HT1080 (cell line): ENCODE measurements at places on chromosomes 1 and 21.
A peak's percentile ranks its signal among the peaks of the same experiment; 100 is the strongest.

GRCh38 chr1:184152974-184153373 is 101.4 kb downstream of the TSEN15 start:
- no peak for DNase-seq

GRCh38 chr1:227472772-227473171 is 90.6 kb upstream of the ZNF678 start:
- DNase-seq: no peak

GRCh38 chr1:32474954-32475353 is 10.1 kb downstream of the ZBTB8B start:
- DNase-seq: no peak

DNA sequence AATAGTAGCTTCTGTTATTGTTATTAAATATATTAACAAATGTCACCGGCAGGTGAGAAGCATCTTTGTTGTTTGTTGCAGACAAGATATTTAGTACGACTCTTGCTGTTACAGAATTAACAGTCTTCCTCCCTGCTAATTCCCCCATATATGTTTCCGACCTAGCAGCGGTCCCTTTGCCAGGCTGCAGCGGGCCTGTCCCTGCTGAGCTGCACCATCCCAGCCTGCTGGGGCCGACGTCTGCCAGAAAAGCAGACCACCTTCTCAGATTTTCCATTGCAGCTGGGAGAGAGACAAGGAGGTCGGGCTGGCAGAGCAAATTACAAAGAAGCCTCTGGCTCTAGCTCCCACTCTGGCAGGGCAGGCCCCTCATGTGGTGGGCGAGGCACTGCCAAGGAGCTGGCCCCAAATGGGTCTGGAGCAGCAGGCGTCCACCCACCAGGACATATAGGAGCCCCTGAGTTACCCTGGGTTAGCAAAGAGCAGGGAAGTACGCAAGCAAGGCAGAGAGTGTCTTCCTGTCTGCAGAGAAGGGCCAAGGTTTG is 142.7 kb downstream of the FOXD2 start:
- no peak for DNase-seq

- DNase-seq: no peak
Measured at GRCh38 chr1:7845761-7846160, 7.1 kb downstream of the UTS2 start.

DNA sequence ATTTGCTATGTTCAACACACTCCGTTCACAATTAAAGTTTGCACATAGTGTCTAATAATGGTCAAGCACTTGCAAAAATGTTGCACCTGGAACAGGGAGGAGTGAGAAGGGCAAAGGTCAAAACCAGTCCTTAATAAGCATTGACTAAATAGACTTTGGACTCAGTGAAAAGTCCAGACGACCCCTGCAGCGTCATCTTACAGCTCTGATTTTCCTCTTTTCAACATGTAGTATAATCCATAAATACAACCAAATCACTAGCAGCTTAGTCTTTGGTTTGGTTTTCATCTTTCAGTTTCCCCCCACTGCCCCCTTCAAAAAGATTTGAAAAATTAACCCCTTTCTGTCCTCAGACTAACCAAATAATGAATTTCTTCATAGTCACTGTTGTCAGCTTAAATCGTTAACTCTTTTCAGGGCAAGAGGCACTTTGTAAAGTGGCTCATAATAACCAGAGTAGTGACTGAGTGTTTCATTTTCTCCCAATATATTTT is 290.3 kb downstream of the PTPRC start:
- DNase-seq: no peak

DNA sequence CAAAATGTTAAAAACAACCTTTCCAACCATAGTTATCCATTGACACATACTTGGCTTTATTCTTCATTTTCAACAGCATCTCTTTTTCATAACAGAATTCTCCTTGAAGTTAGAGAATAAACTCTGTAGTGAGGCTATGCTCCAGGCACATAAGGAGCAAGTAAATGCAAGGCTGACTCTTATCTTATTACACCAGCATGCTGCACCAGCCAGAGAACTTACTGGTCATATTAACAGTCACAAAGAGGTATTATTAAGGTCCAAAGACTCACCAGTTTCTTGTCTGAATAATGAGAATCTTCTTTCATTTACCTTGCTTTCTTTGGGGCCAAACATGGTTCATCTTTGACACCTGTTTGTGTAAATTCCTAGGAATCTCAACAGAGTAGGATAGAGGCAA is 71.3 kb upstream of the IVNS1ABP start:
- DNase-seq: no peak

DNA sequence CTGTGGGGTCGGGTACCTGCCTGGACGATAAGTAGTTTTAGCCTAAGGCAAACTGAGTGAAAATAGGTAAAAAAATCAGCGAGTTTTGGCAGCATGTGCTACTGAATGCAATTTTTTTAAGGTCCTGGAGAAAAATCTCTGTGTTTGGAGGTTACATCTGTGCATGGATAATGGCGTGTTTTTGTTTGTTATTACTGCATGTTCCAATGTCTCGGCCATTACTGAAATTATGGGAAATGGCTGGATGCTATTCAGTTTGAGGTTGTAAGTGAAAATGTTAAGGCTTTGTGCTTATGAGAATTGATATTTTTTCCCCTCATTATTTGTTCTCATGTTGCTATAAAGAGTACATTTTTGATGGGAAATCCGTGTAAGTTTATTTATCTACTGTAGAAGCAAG is 441.7 kb downstream of the PRDM2 start:
- DNase-seq: no peak

- no peak for DNase-seq
Measured at GRCh38 chr1:165476776-165477175, 31.9 kb upstream of the RXRG start.

- no peak for DNase-seq
Measured at GRCh38 chr21:45450423-45451090, 45.6 kb downstream of the COL18A1 start.

DNA sequence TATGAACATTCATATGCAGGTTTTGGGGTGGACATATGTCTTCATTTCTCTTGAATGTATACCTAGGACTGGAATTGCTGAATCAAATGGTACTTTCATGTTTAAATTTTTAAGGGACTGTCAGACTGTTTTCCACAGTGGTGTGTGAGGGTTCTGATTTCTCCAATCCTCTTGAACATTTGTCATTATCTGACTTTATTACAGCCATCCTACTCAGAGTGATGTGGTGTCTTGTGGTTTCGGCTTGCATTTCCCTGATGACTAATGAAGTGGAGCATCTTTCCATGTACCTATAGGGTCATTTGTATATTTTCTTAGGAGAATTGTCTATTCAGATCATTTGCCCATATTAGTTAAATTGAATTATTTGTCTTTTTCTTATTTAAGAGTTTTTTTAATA is 35.4 kb upstream of the ZNF281 start:
- DNase-seq: peak; percentile 82

DNA sequence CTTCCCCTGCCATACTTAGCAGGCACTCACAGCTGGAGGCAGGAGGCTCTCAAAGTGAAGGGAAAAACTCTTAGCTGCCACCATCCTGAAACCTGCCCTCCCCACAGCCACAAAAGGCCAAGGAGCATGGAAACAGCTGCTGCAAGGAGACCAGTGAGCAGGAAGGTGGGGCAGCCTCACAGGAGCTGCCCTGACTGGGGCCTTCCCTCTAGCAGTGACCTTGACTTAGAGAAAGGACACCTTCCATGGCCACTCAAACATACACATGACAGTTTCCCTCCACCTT is 126.3 kb downstream of the HIVEP3 start:
- DNase-seq: no peak

DNA sequence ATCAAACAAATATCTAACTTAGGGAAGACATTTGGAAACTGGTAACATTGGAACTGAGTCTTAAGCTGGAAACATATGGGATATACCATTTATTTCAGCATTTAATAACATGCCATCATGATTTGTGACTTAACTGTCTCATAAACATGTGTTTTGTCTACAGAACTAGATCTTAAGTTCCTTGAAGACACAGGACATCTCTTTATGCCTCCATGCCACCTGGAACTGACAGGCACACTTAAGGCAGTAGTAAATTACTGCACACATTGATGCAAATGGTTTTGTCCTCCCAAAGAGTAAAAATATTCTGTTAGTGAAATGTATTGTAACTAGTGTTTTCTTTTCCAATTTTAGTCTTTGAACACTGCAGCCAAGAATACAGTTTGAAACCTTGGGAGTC is 1.6 kb upstream of the EXO1 start:
- DNase-seq: no peak

GRCh38 chr1:112298558-112298957 is 97.5 kb upstream of the CTTNBP2NL start:
- DNase-seq: peak; percentile 55

DNA sequence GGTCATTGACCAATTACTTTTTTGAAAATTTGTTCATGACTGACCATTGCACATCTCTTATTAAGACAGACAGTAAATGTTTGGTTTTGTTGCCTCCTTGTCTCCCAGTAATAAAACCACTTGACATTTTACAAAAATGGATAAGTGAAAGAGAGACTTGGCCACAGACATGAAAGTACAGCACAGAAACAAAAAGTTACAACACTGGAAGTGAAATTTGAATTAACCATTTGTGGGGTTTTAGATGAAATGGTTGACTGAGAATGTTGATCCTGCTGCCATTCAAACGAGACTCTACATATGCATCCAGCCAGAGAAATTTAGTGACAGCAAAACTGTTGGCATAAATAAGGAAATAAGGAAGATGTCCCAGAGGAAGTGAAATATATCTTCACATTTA is 79.3 kb upstream of the B3GALT2 start:
- no peak for DNase-seq

DNA sequence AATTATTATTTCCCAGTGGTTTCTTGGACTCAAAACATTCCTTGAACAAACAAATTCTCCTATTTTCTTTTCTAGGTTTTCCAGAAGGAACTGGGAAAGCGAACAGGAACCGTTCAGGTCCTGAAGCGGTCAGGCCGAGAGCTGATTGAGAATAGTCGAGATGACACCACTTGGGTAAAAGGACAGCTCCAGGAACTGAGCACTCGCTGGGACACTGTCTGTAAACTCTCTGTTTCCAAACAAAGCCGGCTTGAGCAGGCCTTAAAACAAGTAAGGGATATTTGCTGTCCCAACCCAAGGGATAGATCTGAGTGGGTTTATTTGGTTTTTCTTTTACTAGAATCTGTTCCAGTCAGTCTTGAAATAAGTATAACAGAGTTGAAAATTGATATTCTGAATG is 39.4 kb upstream of the BMP8A start:
- no peak for DNase-seq

DNA sequence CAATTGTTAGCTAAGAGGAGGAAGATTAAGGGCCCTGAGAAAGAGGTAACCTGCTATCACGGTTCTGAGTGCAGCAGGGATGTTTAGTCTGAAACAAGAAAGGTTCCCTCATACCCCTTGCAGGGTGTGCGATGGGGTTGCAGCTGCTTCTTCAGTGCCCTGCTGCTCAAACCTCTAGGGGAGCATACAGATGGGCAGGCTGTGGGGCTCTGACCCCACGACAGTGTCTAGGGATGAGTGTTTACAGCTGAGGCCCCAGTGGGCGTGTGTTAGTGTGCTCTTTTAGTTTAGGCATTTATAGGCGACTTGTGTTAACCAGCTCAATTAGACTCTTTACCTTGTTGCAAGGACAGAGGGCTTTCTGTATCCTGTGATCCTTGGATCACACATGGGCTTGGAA is 41.3 kb upstream of the PLA2G5 start:
- no peak for DNase-seq

DNA sequence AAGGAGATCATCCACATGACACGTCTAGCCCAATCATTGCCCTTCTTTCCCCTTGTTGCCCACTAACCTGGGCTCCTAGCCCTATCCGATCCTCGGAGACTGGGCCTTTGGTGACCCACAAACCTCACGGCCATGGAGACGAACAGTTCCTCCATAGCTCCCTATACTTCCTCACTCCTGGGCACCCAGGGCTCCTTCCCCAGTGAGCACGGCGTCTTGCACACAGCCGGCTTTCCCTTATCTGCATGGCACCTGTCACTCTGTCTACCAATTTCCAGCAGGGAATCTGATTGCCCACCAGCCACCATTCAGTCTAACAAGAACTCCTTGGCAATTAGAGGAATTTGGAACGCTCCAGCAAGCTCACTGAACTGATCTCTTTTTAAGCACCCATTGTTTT is 3.1 kb downstream of the GNG4 start:
- no peak for DNase-seq

DNA sequence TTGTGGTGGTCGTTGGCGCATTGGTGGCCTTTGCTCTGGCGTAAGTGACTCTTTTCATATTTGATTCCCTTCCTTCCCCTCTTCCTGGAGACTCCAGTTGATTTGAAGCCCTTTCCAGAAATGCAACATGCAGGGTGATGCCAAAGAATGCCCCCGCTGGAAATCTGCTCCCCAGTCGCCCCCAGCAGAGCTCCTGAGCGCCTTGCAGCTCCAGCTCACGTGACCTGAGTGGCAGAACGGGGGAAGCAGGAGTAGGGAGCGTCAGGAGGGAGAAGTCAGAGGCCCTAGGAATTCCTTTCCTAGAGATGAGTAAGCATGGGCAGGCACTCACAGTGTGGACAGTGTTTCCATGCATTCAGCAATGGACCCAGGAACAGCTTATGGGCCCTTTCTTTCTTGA is 255.9 kb downstream of the CACNA1E start:
- DNase-seq: peak; percentile 24

DNA sequence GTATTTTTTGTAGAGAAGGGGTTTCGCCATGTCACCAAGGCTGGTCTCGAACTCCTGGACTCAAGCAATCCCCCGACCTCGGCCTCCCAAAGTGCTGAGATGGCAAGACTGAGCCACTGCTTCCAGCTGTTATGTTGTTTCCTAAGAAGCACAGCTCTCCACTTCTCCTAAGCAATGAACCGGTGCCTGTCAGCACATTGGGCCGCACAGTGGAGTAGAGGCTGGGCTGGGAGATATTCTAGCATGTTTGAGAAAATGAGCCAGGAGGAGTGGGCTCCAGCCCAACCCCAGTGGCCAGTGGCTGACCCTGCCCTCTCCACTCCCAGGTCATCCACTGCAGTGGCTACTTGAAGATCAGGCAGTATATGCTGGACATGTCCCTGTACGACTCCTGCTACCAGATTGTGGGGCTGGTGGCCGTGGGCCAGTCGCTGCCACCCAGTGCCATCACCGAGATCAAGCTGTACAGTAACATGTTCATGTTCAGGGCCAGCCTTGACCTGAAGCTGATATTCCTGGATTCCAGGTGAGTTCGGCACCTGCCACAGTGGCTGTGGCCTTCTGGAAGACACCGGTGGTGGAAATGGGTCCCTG is 27.0 kb downstream of the SIM2 start:
- no peak for DNase-seq

DNA sequence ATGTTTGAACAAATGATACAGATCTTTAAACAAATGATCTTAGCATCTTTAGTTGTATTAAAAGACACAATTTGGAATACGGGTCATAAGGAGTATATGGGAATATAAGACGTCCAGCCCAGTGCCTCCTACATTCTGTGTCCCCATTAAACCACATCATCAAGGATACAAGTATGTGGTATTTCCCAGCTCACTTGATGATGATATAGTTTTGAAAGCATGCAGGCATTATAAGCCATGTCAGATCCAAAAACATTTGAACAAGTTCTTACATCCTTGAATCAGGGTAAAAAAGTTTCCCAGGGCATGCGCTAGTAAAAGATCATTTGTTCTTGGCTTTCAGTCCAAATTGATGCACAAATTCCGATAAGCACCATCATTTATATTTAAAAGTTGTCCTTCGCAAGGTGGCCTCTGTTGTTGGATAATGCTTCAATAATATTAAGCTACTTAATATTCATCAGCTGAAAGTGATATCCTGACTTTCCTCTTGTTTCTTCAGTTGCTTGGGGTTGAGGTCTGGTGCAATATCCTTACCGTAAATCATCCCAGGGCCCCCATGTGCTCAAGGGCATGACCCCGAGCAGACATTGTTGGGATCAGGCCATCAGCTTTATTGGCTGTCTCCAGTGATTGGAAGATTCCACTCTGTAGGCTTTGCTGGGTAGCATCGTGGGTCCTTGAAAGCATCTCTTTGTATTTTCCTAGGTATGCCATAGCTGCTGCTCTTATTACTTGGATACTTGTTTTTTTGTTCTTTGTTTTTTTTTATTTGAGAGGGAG is 61.8 kb downstream of the CENPF start:
- no peak for DNase-seq
